ENCODE measurements at places on chromosomes 4 and X. TPM values are rescaled to one million over a fixed set of nuclear protein-coding genes. Genes with fewer than 3 reads are reported as not detected.

The TEX11 gene
- total RNA-seq, result 0.07 TPM

The FREM3 gene
- total RNA-seq, result not detected

DNA sequence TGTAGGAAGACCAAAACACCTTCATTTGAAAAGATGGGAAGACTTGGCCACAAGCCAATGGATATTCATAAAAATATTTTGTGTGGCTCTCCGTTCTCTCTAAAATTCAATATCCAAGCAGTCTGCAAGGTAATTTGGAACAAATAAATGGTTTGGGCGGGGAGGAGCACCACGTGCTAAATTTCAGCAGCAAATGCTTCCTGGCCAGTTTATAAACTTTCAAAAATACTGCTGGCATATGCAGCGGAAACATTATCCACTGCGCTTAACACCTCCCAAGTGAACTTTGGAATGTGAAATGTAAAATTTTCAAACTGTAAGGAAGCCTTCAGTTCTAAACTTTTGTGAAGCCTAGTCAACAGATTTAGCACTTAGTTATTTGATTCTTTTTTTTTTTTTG is 191.0 kb downstream of the NSUN7 start:
- H3K4me1 ChIP-seq, result no peaks in the 10 kb centered on the region
- DNase-seq, result no peak
- H3K27ac ChIP-seq, result no peak overlapping the region
- H3K27me3 ChIP-seq, result no peaks in the 10 kb centered on the region
- H3K4me3 ChIP-seq, result no peak overlapping the region
- H3K36me3 ChIP-seq, result no peaks in the 10 kb centered on the region

- H3K4me1 ChIP-seq, result peaks cover 3% of the 10 kb centered on the region
- no peak overlapping the region for H3K27ac ChIP-seq
These were observed 11.0 kb upstream of the SH3BP2 start for GRCh38 chr4:2781911-2782310.

DNA sequence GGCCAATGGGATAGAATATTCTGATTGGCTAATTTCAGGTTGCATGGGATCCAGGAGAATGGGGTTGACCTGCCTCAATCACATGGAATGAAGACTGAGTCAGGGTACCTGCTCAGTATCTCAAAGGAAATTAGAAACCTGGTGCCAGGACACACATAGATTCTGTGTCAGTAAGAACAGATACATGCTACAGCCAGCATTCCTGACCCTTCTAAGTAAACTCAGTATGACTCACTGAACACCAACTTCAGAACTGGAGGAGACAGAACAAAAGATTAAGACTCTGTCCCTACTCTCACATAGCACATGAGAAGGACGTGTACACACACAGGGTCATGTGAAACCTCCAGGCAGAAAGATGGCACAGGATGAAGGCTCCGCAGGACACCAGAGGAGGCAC is 54.5 kb downstream of the FAM184B start:
- H3K36me3 ChIP-seq, result no peaks in the 10 kb centered on the region
- H3K27me3 ChIP-seq, result no peaks in the 10 kb centered on the region
- no peak overlapping the region for H3K27ac ChIP-seq
- H3K4me3 ChIP-seq, result no peak overlapping the region
- H3K4me1 ChIP-seq, result no peaks in the 10 kb centered on the region
- DNase-seq, result no peak

GRCh38 chrX:93461060-93461459 is 212.3 kb downstream of the NAP1L3 start:
- DNase-seq, result no peak
- H3K4me3 ChIP-seq, result no peak overlapping the region
- H3K27me3 ChIP-seq, result no peaks in the 10 kb centered on the region

- H3K4me1 ChIP-seq, result peaks cover 10% of the 10 kb centered on the region
- no peak overlapping the region for H3K4me3 ChIP-seq
- H3K36me3 ChIP-seq, result peaks cover 48% of the 10 kb centered on the region
- peak; percentile 53 for DNase-seq
- H3K27me3 ChIP-seq, result no peaks in the 10 kb centered on the region
These were observed 89.9 kb downstream of the PLS3 start for GRCh38 chrX:115650916-115651315.

DNA sequence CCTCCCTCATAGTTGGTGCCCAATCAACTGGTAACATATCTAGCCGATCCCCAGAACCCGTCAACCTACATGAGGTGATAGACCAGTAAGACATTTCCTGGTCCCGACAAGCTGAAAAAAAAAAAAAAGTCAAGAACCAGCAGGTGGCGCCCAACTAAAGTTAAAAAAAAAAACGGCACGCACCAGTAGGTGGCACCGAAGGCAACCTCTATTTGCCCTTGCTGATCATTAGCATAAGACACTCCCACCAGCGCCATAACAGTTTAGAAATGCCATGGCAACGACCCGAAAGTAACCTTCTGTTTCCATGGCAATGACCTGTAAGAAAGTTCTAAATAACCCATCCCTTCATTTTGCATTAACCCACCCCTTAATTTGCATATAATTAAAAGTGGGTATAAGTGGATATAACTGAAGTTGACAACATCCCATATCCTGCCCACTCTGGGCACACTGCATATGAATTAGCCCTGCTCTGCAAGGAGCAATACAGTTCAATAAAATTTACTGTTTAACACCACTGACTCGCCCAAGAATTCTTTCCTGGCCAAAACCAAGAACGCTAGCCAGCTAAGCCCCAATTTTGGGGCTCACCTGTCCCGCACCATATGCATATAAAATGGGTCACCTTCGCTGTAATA is 83.9 kb upstream of the SPANXB1 start:
- no peaks in the 10 kb centered on the region for H3K4me1 ChIP-seq
- DNase-seq, result peak; percentile 82
- no peak overlapping the region for H3K4me3 ChIP-seq
- no peaks in the 10 kb centered on the region for H3K36me3 ChIP-seq

GRCh38 chr4:139660568-139661043 is 5.0 kb upstream of the MGST2 start:
- peak; percentile 50 for DNase-seq
- no peaks in the 10 kb centered on the region for H3K27me3 ChIP-seq
- H3K4me1 ChIP-seq, result peaks cover 48% of the 10 kb centered on the region
- H3K36me3 ChIP-seq, result no peaks in the 10 kb centered on the region
- no peak overlapping the region for H3K4me3 ChIP-seq

DNA sequence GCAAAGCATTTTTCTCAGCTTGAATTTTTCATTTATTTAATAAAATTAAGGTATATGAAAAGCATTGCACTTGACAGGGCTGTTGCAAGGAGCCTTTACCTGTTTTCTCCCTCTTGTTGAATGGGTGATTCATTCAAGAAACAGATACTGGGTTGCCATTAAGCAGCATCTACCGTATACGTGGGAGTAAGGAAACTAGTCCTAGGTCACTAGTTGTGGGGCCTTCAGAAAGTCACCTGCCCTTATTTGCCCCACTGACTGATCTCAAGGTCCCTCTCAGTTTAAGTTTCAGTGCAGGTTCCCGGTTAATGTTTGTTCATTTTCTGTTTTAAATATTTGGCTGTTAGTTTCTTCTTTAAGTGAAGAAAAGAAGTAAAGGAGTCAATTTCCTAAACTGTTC is 34.0 kb downstream of the LHFPL1 start:
- no peak overlapping the region for H3K4me3 ChIP-seq
- no peaks in the 10 kb centered on the region for H3K27me3 ChIP-seq
- DNase-seq, result no peak
- H3K27ac ChIP-seq, result no peak overlapping the region

- H3K27ac ChIP-seq, result no peak overlapping the region
- no peaks in the 10 kb centered on the region for H3K4me1 ChIP-seq
- no peak overlapping the region for H3K4me3 ChIP-seq
- H3K36me3 ChIP-seq, result no peaks in the 10 kb centered on the region
- no peaks in the 10 kb centered on the region for H3K27me3 ChIP-seq
These were observed 23.2 kb upstream of the ANOS1 start for GRCh38 chrX:8755116-8755515.

DNA sequence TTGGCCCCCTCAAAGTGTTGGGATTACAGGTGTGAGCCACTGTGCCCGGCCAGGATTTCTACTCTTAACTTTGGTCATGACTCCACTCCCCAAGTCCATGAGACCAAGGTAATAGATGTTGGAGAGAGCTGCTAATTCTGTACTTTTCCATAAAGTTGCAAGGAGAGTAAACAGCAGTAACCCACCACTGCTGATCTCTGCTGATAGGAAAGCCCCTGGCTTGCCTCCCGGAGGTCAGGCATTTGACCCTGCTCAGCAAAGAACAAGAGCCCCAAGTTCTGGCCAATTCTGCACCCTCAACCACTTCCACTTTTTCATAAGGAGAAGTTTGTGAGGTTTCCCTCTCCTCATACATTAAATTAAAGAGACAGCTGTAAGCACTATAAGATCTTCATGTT is 143.0 kb downstream of the RASL11B start:
- H3K36me3 ChIP-seq, result no peaks in the 10 kb centered on the region
- no peaks in the 10 kb centered on the region for H3K27me3 ChIP-seq
- H3K27ac ChIP-seq, result no peak overlapping the region
- no peak overlapping the region for H3K4me3 ChIP-seq
- peaks cover 18% of the 10 kb centered on the region for H3K4me1 ChIP-seq

GRCh38 chr4:146465628-146466027 is 56.1 kb downstream of the SLC10A7 start:
- no peak for DNase-seq
- no peaks in the 10 kb centered on the region for H3K4me1 ChIP-seq
- no peaks in the 10 kb centered on the region for H3K27me3 ChIP-seq

DNA sequence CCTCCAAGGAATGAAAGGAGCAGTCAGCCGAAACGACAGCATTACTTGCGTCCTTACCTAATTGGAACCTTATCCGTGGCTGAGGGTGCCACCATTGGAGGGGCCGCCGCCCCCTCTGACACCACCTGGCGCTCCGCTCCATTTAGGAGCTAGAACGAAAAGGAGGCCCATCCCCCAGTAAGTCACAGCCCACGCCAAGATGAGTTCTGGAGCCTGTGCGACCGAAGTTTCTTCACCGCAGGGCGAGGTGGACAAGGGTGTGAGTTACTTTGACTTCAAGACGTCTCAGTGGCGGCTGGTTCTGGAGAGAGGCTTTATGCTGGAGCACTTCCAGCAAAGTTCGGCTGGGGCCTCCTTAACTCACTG is 729 bp upstream of the IRF2 start:
- peak overlapping the region; percentile 29 for H3K27ac ChIP-seq
- peak overlapping the region; percentile 53 for H3K4me3 ChIP-seq
- H3K4me1 ChIP-seq, result peaks cover 6% of the 10 kb centered on the region
- no peaks in the 10 kb centered on the region for H3K36me3 ChIP-seq

GRCh38 chrX:46759645-46759974 is 692 bp upstream of the SLC9A7 start:
- H3K4me3 ChIP-seq, result peak overlapping the region; percentile 65
- no peaks in the 10 kb centered on the region for H3K36me3 ChIP-seq
- no peaks in the 10 kb centered on the region for H3K4me1 ChIP-seq
- no peaks in the 10 kb centered on the region for H3K27me3 ChIP-seq
- no peak for DNase-seq
- no peak overlapping the region for H3K27ac ChIP-seq

- H3K4me3 ChIP-seq, result no peak overlapping the region
- no peak overlapping the region for H3K27ac ChIP-seq
- peaks cover 33% of the 10 kb centered on the region for H3K27me3 ChIP-seq
- no peak for DNase-seq
These were observed 27.7 kb downstream of the UTP14A start for GRCh38 chrX:129933700-129934099.

GRCh38 chr4:176383273-176384077 is 63.7 kb downstream of the SPCS3 start:
- H3K27ac ChIP-seq, result no peak overlapping the region
- H3K4me1 ChIP-seq, result no peaks in the 10 kb centered on the region
- H3K36me3 ChIP-seq, result no peaks in the 10 kb centered on the region
- DNase-seq, result no peak
- no peak overlapping the region for H3K4me3 ChIP-seq

Data from cardiac muscle cell (in vitro differentiated cells and primary cell).